ENCODE measurements at places on chromosomes 6 and 20. TPM values are rescaled to one million over a fixed set of nuclear protein-coding genes. Genes with fewer than 3 reads are reported as not detected.

Gene ULBP2
- total RNA-seq, result 1.4 TPM

Gene DEFB110
- total RNA-seq, result not detected

Gene TSPO2
- not detected for total RNA-seq

Gene TDRD6
- not detected for total RNA-seq

Gene SLC35B3
- total RNA-seq, result 7.7 TPM

Gene C20orf144
- total RNA-seq, result 0.38 TPM

Gene TP53TG5
- 0.59 TPM for total RNA-seq

Gene TPX2
- 166 TPM for total RNA-seq

Gene BFSP1
- total RNA-seq, result 0.19 TPM

Gene ENPP1
- total RNA-seq, result 0.19 TPM

Gene SIM1
- not detected for total RNA-seq

Gene PNPLA1
- not detected for total RNA-seq

Gene GJA10
- not detected for total RNA-seq

Gene ECT2L
- not detected for total RNA-seq

Gene ADGRF4
- total RNA-seq, result not detected

Gene NCR2
- total RNA-seq, result not detected
